ENCODE measurements at places on chromosomes 2 and 18. TPM values are rescaled to one million over a fixed set of nuclear protein-coding genes. Genes with fewer than 3 reads are reported as not detected.

ALK gene
- total RNA-seq, result under 0.01 TPM

TMEFF2 gene
- 0.33 TPM for total RNA-seq

DNA sequence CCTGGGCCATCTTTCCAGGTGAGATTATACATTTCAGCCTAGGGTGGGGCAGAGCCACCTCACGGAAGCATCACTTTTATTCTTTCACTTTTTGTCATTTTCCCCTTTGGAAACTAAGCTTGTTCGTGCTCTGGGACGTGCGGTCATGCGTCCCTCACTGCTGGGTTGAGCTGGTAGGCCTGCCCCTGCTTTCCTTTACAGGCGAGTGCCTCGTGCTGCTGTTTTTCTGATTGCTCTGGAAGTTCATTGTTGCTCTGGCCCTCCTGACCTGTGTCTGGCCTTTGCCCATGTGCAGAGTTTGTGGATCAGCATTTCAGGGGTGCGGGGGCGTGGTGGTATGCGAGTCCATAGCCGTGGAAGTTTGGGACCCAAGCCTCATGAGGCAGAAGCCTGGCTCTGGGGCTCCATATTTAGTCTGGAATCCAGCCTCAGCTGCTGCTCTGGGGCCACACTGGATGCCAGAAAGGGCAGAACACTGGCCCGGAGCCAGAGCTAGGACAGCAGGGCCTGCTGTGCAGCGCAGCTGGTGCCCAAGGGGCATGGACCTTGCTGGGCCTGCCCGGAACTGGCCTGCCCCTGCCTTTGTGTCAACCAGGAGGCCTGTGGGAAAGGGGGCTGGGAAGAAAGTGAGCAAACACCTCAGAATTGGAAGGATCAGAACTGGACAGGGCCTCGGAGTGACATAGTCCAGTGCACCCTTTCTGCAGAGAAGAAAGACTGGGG, 51.1 kb downstream of the CTIF start:
- no peak for DNase-seq

GRCh38 chr18:63564021-63564420, 21.9 kb downstream of the SERPINB12 start:
- no peak for DNase-seq

GRCh38 chr18:8688816-8689215, 16.5 kb upstream of the MTCL1 start:
- no peak for DNase-seq

ARHGEF4 gene
- 0.83 TPM for total RNA-seq

VAMP8 gene
- 2.1 TPM for total RNA-seq

GRCh38 chr18:21808185-21808584, 67.6 kb downstream of the MIB1 start:
- DNase-seq, result no peak

KCNG2 gene
- 6.4 TPM for total RNA-seq

GIGYF2 gene
- 64.7 TPM for total RNA-seq

DNA sequence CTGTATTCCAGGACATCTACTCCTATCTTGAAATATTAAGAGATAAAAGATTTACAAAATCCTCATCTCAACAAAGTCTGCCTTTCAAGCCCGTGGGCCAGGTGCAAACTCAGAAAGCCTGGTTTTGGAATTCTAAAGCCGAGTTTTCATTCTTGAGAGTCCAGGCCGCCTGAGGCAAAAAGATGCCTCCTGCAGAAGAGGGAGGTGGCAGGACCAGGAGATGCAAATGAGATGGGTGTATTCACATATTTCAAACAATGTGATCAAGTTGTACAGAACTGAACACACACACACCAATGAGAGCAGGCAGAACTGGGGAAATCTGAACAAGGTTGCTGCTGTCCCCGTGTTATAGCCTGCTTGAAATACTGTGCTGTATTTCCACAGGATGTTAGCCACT, 7.7 kb upstream of the HS6ST1 start:
- no peak for DNase-seq

DNA sequence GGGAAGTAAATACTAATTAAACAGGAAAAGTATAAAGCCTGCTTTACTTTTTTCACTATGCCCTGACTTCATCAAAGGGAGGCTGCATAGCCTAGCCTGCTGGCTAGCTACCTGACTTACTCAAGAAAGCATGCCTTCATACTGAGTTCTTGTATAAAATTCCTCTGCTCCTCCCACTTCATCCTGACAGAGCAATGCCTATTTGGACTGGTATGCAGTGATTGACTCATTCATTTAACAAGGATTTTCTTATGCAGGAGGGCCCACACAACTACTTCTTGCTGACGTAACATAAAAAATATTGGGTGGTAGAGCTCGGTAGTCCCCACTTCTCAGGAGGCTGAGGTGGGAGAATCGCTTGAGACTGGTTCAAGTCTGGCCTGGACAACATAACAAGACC, 70.5 kb downstream of the PRPF40A start:
- DNase-seq, result peak; percentile 97

KCNIP3 gene
- 1.7 TPM for total RNA-seq

RFX8 gene
- 2.6 TPM for total RNA-seq

- DNase-seq, result peak; percentile 69
These were observed 88.5 kb upstream of the COPS8 start for GRCh38 chr2:236997069-236997715.

- peak; percentile 84 for DNase-seq
These were observed 309.1 kb upstream of the COL3A1 start for GRCh38 chr2:188664951-188665595.
